ENCODE measurements at places on chromosomes 7 and 10.

GRCh38 chr7:121164247-121164646 is 164.6 kb upstream of the WNT16 start:
- H3K27me3 ChIP-seq: no peaks in the 10 kb centered on the region
- H3K4me3 ChIP-seq: no peak overlapping the region
- H3K36me3 ChIP-seq: no peaks in the 10 kb centered on the region
- no peaks in the 10 kb centered on the region for H3K4me1 ChIP-seq
- H3K27ac ChIP-seq: no peak overlapping the region

- no peak overlapping the region for H3K27ac ChIP-seq
- no peaks in the 10 kb centered on the region for H3K36me3 ChIP-seq
- H3K4me3 ChIP-seq: no peak overlapping the region
- DNase-seq: no peak
- H3K4me1 ChIP-seq: no peaks in the 10 kb centered on the region
- H3K27me3 ChIP-seq: no peaks in the 10 kb centered on the region
Measured at GRCh38 chr7:111259991-111260390, 169.1 kb downstream of the LRRN3 start.

GRCh38 chr7:95324431-95324830 is at the start of gene PON1:
Gene PON1 (minus strand): TSS chr7:95324532. CDS start chr7:95324475, 57 bp downstream.
- no peak for DNase-seq
- no peaks in the 10 kb centered on the region for H3K36me3 ChIP-seq
- no peaks in the 10 kb centered on the region for H3K27me3 ChIP-seq

DNA sequence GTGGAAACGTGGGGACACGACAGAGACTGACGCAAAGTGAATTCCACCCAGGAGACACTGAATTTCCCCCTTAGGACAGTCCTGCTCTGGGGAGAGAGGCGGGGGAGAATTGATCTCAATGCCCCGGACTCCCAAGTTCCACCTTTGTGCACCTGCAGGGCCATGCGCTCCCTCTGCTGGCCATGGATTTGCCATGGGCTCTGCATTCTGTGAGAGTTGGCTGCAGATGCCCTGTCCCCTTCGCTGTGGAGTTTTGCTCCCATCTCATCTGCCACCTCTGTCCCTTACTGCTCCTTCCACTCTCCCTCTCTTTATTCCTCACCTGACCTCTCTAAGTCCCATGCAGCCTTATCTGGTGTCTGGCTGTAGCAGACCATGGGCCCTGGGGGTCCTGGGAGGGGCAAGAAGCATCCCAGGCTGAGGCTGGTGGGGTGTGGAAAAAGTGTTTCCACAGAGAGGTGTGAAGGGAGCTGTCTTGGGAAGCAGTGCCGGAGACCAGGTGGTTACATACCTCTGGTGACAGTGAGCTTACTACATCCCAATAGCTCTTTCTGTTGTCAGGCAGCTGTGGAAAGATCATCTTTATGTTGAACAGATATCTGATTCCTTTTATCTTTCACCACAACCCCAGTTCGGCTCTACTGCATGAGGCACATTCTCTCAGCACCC is 14.3 kb downstream of the GHRHR start:
- no peak overlapping the region for H3K27ac ChIP-seq
- H3K27me3 ChIP-seq: no peaks in the 10 kb centered on the region
- DNase-seq: no peak

DNA sequence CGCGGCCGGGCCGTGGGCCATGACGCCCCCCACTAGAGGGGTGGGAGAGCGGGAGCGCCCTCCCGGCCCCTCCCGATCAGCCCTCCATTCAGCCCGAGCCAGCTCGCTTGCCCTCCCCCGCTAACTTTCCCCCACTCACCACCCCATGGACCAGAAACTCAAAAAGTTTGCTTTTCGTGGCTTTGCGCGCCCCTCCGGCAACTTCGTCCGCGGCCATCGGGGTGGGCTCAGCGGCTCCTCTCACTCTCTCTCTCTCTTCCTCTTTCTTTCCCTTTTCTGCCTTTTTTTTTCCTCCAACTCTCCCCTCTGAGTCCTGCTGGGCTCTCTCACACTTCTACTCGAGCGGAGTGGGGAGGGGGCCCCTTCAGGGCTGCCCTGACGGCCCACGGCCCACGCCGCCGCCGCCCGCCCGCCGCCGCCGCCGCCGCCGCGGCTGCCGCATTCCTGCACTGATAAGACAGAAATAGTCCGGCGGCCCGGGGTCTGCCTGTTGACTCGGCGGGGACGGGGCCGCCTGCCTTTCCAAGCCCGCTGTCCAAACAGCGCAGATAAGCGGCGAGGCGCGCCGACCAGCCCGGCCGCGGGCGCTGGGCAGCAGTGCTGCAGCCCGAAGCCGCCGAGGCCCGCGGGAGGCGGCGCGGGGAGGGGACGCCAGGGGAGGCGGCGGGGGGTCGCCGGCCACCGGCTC is at the start of gene SMARCD3:
TSS of gene SMARCD3 (minus strand) at position 349 of the 688 bp plus-strand sequence. CDS start at position 217, 132 bp downstream.
- no peaks in the 10 kb centered on the region for H3K36me3 ChIP-seq
- H3K4me1 ChIP-seq: peaks cover 64% of the 10 kb centered on the region
- DNase-seq: no peak
- peaks cover 61% of the 10 kb centered on the region for H3K27me3 ChIP-seq
- peak within 1 kb of the TSS; percentile 11 for H3K4me3 ChIP-seq
- H3K27ac ChIP-seq: no peak within 1 kb of the TSS

GRCh38 chr10:4018054-4018511 is 233.1 kb upstream of the KLF6 start:
- H3K4me3 ChIP-seq: no peak overlapping the region
- H3K27me3 ChIP-seq: no peaks in the 10 kb centered on the region
- no peaks in the 10 kb centered on the region for H3K4me1 ChIP-seq
- no peak overlapping the region for H3K27ac ChIP-seq
- no peak for DNase-seq

GRCh38 chr10:119526149-119526548 is 16.4 kb downstream of the RGS10 start:
- H3K4me3 ChIP-seq: no peak overlapping the region
- H3K27ac ChIP-seq: no peak overlapping the region
- H3K36me3 ChIP-seq: peaks cover 66% of the 10 kb centered on the region
- H3K4me1 ChIP-seq: no peaks in the 10 kb centered on the region
- no peak for DNase-seq

- no peak overlapping the region for H3K27ac ChIP-seq
- H3K4me1 ChIP-seq: no peaks in the 10 kb centered on the region
- H3K4me3 ChIP-seq: no peak overlapping the region
Measured at GRCh38 chr7:108404509-108405420, 51.5 kb downstream of the NRCAM start.

DNA sequence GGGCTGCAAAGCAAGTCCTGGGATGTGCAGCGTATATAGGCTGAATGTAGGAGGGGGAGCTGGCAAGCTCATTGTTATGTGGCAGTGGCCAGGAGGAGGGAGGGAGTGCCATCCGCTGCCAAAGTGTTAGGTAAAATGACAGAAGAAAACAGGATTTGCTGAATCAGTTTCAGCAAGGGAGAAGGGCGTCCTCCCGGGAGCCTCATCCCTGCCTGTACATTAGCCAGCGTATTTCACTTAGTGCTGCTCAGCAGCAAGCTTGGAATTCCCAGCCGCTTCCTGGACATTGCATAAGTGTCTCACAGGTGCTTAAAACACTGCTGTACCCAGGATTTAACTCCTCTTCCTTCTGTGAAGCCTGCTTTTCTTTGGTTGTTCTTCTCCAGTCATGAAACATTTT is 2.5 kb downstream of the NIPSNAP2 start:
- no peak for DNase-seq
- H3K4me3 ChIP-seq: no peak overlapping the region
- H3K27ac ChIP-seq: peak overlapping the region; percentile 16
- peaks cover 24% of the 10 kb centered on the region for H3K36me3 ChIP-seq
- H3K4me1 ChIP-seq: peaks cover 18% of the 10 kb centered on the region

GRCh38 chr10:10500937-10501336 is 516.7 kb upstream of the CELF2 start:
- DNase-seq: no peak
- H3K4me1 ChIP-seq: peaks cover 5% of the 10 kb centered on the region
- H3K4me3 ChIP-seq: no peak overlapping the region
- H3K27ac ChIP-seq: no peak overlapping the region
- peaks cover 3% of the 10 kb centered on the region for H3K27me3 ChIP-seq
- H3K36me3 ChIP-seq: no peaks in the 10 kb centered on the region

DNA sequence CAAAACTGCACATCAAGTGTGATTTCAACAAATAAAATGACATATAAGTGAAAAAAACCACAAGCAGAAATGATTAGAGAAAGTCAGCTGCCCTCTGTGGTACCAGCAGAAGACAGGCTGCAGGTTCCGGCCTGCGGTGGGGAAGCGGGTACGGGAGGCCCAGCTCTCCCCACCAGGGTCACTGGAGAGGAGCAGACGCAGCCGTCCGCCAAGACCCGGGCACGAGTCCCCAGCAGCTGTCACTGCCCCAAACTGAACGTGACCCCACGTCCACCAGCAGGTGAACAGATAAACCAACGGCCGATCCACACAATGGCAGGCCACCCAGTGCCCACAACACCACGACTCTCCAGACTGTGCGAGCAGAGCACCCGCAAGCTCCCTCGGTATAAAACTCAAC is 16.1 kb upstream of the MICALL2 start:
- no peak overlapping the region for H3K27ac ChIP-seq
- H3K27me3 ChIP-seq: no peaks in the 10 kb centered on the region
- H3K36me3 ChIP-seq: peaks cover 92% of the 10 kb centered on the region
- no peak for DNase-seq
- no peaks in the 10 kb centered on the region for H3K4me1 ChIP-seq
- H3K4me3 ChIP-seq: no peak overlapping the region

DNA sequence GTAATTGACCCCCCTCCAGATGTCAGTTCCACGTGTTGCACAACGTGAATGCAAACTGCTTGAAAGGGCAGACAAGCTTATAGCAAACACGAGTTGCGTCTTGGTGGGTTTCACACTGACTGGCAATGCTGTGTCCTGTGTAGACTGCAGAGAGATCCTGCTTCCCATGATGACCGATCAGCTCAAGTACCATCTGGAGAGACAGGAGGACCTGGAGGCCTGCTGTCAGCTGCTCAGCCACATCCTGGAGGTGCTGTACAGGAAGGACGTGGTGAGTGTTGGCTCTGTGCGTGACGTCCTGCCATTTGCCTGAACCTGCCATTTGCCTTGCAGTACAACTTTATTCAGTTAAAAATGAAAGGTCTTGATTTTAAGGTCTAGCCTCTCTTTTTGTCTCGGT is 71.1 kb downstream of the INSYN2A start:
- H3K4me1 ChIP-seq: no peaks in the 10 kb centered on the region
- no peak overlapping the region for H3K4me3 ChIP-seq
- DNase-seq: no peak

DNA sequence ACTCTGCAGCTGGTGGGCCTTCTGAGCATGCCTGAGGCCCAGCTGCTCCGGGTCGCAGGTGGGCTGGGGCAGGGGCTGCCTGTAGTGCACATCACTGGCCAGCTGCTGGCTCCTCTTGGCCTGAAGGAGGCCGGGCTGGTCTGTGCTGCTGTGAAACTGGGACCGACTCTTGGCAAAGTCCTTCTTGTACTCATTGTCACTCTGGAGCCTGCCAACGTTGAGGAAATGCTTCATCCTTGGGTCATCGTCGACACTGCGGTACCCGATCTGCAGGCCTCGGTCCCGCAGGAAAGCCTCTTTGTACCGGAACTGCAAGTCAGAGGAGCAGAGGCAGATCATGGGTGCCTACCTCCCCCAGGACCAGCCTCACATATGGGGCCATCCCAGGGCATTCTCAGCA is 37.7 kb downstream of the HABP2 start:
- H3K27ac ChIP-seq: no peak overlapping the region
- H3K36me3 ChIP-seq: no peaks in the 10 kb centered on the region
- H3K27me3 ChIP-seq: no peaks in the 10 kb centered on the region
- no peaks in the 10 kb centered on the region for H3K4me1 ChIP-seq

GRCh38 chr10:67819768-67820204 is 18.2 kb downstream of the DNAJC12 start:
- H3K27me3 ChIP-seq: no peaks in the 10 kb centered on the region
- H3K36me3 ChIP-seq: no peaks in the 10 kb centered on the region
- no peak overlapping the region for H3K4me3 ChIP-seq
- no peaks in the 10 kb centered on the region for H3K4me1 ChIP-seq

DNA sequence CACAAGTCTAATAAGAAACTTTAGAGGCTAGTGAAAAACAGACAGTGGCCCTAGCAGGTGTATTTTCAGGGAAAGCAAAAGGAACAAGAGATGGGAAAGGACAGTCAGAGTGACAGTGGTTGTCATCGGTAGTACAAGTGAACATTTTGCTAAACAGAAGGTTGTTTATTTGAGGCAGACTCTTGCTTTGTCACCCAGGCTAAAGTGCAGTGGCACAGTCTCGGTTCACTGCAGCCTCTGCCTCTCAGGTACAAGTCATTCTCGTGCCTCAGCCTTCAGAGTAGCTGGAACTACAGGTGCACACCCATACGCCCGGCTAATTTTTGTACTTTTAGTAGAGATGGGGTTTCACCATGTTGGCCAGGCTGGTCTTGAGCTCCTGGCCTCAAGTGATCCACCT is 195.8 kb downstream of the RELN start:
- no peaks in the 10 kb centered on the region for H3K36me3 ChIP-seq
- H3K27me3 ChIP-seq: no peaks in the 10 kb centered on the region
- no peaks in the 10 kb centered on the region for H3K4me1 ChIP-seq

- H3K36me3 ChIP-seq: no peaks in the 10 kb centered on the region
- DNase-seq: no peak
- H3K27ac ChIP-seq: no peak overlapping the region
Measured at GRCh38 chr10:119478811-119479341, 63.6 kb downstream of the RGS10 start.

GRCh38 chr7:7742223-7742622 is 23.8 kb upstream of the RPA3 start:
- H3K36me3 ChIP-seq: no peaks in the 10 kb centered on the region
- no peaks in the 10 kb centered on the region for H3K27me3 ChIP-seq
- no peak overlapping the region for H3K27ac ChIP-seq
- H3K4me1 ChIP-seq: no peaks in the 10 kb centered on the region
- DNase-seq: no peak
